Heart right ventricle (tissue), 16 donors: ENCODE measurements at places on chromosomes 13 and 19. TPM values are rescaled to one million over a fixed set of nuclear protein-coding genes. Genes with fewer than 3 reads are reported as not detected.

The OR4F17 gene
- polyA plus RNA-seq = not detected

The DDX49 gene
- polyA plus RNA-seq = 44.4 TPM

The KIR2DL1 gene
- polyA plus RNA-seq = not detected

- DNase-seq = no peak
These were observed 132.5 kb downstream of the ZNF675 start for GRCh38 chr19:23554548-23554947.

DNA sequence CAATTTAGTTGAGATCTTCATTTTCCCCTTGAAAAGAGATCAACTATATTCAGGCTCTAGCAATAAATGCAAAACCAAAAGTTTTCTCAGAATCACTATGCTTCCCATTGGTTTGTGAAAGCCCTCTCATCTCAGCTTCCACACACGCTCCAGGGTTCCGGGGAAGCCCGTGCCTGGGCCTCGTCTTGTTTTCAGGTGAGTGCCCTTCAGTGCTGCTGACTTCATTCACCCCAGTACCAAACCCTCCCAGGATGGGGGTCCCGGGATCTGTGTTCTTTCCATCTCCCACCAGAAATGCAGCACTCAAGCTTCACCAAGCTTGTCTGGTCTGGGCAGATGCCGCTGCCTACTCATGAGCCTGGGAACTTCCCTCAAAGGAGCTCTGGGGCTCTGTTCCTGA is 97.7 kb downstream of the TEX29 start:
- no peak for DNase-seq
